HFF-Myc (cell line): ENCODE measurements at places on chromosomes 11 and 22.

DNA sequence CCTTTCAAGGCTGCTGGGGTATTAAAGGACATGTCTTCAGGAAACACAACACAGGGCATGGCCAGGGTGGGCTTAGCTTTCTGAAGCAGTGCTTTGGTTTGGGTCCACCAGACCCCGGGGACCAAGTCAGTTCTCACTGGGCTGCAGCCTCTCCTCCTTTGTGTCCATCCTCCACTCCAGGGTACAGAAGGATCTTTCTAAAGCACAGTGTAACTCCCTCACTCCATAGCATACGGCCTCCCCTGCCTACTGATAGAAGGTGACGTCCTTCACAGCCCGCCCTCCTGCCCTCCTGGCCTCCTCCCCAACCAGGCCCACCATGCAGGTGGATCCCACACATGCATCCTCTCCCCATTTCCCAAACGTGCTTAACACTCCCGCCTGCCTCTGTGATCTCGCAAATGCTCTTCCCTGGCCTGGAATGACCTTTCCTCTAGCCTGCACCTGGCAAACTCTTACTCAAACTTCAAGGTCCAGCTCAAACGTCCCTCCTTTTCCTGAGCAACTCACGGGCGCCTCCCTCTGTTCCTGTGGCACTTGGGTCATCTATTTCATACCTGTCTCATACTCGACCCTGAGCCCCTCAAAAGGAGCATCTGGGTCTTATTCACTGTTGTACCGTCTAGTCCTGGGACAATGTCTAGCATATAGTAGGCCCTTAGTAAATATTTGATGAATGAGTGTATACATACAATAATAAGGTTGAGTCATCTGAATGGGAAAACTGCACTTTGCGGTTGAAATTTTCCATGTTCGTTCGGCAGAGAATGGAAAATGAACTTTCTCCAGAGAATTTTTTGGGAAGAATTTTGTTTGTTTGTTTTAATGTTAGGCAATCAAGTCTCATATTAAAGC, 187.7 kb downstream of the EFCAB6 start:
- DNase-seq = no peak

DNA sequence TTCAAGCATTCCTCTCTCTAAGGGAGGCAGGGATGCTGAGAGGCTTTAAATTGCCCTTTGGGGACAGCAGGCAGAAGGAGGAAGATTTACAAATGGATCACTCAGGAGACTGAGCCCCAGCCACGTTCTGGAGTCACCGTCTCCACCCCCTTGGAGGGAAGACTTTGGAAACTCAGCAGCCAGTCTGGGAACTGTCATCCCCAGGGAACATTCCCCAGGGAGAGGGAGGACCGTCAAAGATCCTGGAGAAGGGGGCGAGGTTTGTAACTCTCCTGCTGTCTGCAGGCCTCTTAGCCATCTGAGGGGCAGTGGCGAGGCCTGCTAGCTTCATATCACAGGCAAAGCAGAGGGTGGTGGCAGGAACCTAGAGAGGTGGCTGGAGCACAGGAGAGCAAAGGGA, 56.1 kb upstream of the SLC22A12 start:
- no peak for DNase-seq

DNA sequence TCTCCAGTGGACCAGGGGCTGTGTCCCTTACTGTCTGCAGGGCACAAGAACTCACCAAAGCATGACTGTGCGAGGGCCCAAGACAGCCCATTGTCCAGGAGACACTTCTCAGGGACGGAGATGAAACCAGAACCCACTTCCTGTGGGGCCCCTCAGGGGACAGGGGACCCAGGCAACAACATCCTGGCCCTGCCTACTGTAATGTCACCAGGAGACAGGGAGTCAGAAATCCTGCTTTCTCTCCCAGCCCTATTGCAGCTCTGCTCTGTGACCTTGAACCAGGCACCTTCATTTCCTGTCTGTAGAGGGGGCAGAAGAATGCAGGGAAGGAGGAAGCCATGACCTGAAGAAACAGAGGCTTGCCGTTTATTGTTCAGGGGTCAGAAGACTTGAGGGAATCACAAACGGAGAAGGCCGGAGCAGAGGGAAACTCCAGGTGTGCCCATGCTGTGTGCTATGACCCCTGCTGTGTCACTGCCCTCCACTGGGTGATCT, 98.0 kb downstream of the NAT10 start:
- DNase-seq = no peak

DNA sequence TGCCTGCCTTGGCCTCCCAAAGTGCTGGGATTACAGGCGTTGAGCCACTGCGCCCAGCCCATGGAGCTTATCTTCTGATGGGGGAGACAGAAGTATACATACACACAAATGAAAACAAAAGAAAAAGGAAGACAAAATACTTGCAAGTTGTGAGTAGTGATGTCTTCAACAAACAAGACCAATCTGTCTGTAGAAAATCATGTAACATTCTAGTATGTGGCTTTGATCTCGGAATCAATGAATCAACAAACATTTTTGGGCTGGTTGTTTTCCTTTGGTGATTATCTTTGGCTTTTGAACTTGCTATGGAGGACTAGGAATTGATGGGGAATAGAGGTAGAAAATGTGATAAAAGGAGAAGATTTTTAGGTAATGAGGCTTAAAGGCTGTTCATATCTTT, 3.4 kb upstream of the CTNND1 start:
- no peak for DNase-seq

DNA sequence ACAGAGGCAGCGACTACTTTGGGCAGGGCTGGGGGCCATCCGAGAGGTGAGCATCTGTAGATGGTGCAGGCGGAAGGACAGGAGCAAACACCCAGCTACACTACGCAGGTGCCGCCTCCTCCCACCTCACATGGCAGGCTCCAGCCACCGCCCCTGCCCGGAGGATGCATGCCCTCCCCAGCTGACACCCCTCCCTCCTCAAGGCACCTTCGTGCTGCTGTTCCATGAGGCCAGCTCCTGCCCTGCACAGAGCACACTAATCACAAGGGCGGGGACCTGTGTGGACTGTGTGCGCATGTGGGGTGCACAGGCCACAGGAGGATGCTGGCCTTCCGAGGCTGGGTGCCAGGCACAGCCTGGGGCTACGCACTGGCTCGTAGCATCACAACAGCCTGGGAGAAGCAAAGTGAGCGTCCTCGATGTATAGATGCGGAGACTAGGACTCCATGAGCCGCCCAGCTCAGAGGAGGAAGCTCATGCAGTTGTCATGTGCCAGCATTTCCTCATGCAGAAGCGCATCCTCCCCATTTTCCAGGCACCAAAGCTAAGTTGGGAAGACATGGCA, 32.8 kb upstream of the HMOX1 start:
- DNase-seq = no peak

DNA sequence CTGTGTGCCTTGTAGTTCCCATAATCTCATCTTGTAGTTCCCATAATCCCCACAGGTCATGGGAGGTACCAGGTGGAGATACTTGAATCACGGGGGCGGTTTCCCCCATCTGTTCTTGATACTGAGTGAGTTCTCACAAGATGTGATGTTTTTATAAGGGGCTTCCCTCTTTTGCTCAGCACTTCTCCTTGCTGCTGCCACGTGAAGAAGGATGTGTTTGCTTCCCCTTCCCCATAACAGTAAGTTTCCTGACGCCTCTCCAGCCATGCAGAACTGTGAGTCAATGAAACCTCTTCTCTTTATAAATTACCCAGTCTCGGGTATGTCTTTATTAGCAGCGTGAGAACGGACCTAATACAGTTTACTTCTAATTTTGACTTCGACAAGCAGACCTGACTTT, 14.0 kb upstream of the SMIM38 start:
- DNase-seq = no peak

- no peak for DNase-seq
Measured at GRCh38 chr11:44310463-44311272, 729 bp upstream of the ALX4 start.

DNA sequence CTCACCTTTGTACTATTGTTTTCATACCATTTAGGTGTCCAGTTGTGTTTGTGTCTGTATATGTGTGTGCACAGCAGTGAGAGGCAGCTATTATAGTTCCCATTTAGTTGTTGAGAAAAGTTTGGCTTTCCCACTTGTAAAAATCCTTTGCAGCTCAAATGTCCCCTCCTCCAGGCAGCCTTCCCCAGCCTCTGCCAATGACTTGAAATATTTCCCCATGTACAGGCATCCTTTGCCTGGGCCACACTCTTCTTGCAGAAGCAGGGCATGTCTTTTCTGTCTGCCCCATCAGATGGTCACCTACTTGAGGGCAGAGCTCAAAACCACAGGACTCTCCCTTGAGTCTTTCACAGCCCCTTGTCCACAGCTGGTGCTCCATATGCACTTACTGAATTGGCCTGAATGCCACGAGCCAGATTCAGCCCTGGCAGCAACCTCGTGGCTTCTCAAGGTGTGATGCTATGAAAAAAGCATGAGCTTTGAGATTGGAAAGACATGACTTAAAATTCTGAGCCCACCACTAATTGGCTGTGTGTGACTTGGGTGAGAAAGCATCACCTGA, 39.3 kb downstream of the MYEOV start:
- DNase-seq = no peak

GRCh38 chr11:125535585-125535984, 33.7 kb upstream of the EI24 start:
- no peak for DNase-seq

DNA sequence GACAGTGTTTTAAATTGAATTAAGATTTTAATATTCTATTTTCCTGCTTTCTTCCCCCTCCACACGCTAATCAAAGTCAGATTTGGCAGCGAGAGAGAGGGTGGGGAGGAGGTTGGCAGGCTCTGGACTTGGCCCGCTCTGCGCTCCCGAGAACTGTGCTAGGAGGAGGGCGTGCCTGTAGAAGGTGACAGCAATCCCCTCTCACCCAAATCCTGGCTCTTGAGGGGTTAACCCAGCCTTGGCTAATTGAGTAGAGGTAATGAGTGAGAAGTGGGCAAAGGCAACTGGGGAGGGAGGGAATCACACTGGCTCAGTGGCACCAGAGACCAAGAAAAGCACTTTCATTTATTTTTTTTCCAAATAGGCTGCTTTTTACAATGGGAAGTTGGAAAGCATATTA, 42.2 kb downstream of the BUD13 start:
- DNase-seq = no peak
